ENCODE measurements at places on chromosomes 13 and 19. TPM values are rescaled to one million over a fixed set of nuclear protein-coding genes. Genes with fewer than 3 reads are reported as not detected.

Gene OR10H1
- not detected for total RNA-seq

Gene GDF15
- total RNA-seq: 17.8 TPM

Gene PRR36
- not detected for total RNA-seq

Gene FFAR2
- total RNA-seq: not detected

Gene ATP13A1
- total RNA-seq: 705 TPM

DNA sequence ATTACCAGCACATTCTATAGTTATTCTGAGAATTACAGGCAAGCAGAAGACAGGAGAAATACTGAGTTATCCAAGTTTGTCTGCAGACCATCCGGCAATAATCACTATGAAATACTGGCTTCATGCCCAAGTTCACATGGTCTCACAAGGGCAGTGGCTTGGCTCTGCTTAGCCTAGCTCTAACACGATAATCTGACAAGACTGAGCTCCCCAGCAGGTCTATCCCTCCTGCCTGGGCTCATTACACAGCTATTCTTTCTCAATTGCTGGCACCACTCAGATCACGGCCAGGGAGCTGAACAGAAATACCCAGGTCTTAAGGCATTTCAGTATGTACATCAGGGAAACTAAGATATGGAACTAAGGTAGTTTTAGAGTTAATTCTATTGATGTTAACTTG is 361.6 kb upstream of the PCDH20 start:
- no peak overlapping the region for H3K27ac ChIP-seq
- H3K36me3 ChIP-seq: no peaks in the 10 kb centered on the region
- DNase-seq: no peak

DNA sequence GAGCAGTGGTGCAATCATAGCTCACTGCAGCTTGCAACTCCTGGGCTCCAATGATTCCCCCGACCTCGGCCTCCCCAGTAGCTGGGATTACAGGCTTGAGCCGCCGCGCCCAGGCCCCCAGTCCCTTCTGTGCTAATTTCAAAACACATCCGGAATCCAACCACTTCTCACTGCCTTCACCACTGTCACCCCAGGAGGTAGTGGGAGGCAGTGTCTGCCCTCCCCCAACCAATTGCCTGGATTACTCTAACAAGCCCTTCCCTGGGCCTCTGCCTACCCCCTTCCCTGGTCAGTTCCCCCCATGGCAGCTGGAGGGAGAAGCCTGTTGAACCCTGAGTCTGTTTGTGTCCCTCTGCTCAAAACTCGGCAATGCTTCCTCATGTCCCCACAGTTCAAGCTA is 2.3 kb downstream of the PRAM1 start:
- H3K27ac ChIP-seq: no peak overlapping the region
- H3K4me1 ChIP-seq: peaks cover under 1% of the 10 kb centered on the region
- H3K27me3 ChIP-seq: no peaks in the 10 kb centered on the region
- H3K4me3 ChIP-seq: no peak overlapping the region
- H3K36me3 ChIP-seq: no peaks in the 10 kb centered on the region

DNA sequence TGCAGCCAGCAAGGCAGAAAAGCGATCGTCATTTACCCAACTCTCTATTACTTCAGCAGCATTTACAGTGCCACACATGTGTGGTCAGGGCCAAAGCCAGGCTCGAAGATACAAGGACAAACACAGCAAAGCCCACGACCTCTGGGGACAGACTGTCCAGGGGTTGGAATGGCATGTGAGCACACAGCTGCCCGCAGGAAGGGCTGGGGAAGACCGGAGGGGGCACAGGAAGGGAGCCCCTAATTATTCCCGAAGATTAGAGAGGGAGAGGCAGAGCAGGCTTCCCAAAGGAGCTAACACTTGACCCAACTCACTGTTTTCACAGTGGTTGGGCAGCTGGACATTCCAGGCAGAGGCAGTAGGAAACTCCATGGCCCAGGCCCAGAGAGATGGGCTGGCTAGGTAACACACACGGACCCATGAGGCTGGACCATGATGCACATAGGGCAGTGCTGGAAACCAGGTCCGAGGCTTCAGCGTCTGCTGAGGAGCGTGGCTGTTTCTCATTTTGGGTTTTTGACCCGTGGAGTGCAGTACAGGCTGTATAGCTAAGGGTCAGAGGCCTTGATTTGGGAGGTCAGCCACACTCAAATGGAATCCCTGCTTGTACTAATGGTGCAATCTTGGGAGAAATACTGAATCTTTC is 179.8 kb downstream of the FOXO1 start:
- DNase-seq: no peak
- H3K27me3 ChIP-seq: no peaks in the 10 kb centered on the region
- no peaks in the 10 kb centered on the region for H3K36me3 ChIP-seq
- no peak overlapping the region for H3K4me3 ChIP-seq
- no peaks in the 10 kb centered on the region for H3K4me1 ChIP-seq

GRCh38 chr13:50161052-50161451 is 145.8 kb downstream of the KCNRG start:
- H3K4me1 ChIP-seq: no peaks in the 10 kb centered on the region
- no peaks in the 10 kb centered on the region for H3K27me3 ChIP-seq
- no peaks in the 10 kb centered on the region for H3K36me3 ChIP-seq
- DNase-seq: no peak
- H3K4me3 ChIP-seq: no peak overlapping the region
- no peak overlapping the region for H3K27ac ChIP-seq

GRCh38 chr19:50778906-50779430 is 8.7 kb downstream of the GPR32 start:
- no peak overlapping the region for H3K27ac ChIP-seq
- no peaks in the 10 kb centered on the region for H3K36me3 ChIP-seq
- H3K4me3 ChIP-seq: no peak overlapping the region
- H3K27me3 ChIP-seq: peaks cover 88% of the 10 kb centered on the region
- DNase-seq: no peak

GRCh38 chr19:1806184-1807029 is 5.7 kb downstream of the ATP8B3 start:
- no peak for DNase-seq
- H3K27me3 ChIP-seq: no peaks in the 10 kb centered on the region
- H3K27ac ChIP-seq: no peak overlapping the region
- H3K4me1 ChIP-seq: no peaks in the 10 kb centered on the region

DNA sequence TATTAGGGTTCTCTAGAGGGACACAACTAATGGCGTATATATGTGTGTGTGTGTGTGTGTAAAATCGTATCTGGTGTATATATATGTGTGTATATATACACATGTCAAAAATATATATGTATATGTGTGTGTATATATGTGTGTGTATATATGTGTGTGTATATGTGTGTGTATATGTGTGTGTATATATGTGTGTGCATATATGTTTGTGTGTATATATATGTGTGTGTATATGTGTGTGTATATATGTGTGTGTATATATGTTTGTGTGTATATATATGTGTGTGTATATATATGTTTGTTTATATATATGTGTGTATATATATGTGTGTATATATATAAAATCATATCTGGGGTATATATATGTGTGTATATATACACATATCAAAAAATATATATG is 5.4 kb upstream of the LILRB5 start:
- no peaks in the 10 kb centered on the region for H3K4me1 ChIP-seq
- H3K4me3 ChIP-seq: no peak overlapping the region
- DNase-seq: no peak
- H3K36me3 ChIP-seq: no peaks in the 10 kb centered on the region
- no peaks in the 10 kb centered on the region for H3K27me3 ChIP-seq

DNA sequence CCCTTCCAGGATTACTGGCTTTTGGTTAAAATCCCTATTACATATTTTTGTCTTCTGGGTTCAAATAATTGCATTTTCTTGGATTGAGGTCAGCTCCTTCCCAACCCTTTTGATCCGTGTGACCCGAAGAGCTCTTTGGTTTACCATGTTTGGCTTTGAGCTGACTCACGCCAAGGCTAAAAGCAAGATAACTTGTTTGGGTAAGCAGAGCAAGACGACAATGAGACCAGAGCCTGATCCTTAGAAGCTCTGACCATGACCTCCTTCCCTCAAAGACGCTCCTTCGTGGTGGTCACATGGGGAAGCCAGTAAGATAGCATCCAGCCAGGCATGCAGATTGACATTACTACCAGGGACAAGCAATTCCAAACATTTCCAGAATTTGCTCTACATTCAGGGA is 153.8 kb downstream of the DCT start:
- no peak overlapping the region for H3K4me3 ChIP-seq
- no peak overlapping the region for H3K27ac ChIP-seq
- no peaks in the 10 kb centered on the region for H3K27me3 ChIP-seq

DNA sequence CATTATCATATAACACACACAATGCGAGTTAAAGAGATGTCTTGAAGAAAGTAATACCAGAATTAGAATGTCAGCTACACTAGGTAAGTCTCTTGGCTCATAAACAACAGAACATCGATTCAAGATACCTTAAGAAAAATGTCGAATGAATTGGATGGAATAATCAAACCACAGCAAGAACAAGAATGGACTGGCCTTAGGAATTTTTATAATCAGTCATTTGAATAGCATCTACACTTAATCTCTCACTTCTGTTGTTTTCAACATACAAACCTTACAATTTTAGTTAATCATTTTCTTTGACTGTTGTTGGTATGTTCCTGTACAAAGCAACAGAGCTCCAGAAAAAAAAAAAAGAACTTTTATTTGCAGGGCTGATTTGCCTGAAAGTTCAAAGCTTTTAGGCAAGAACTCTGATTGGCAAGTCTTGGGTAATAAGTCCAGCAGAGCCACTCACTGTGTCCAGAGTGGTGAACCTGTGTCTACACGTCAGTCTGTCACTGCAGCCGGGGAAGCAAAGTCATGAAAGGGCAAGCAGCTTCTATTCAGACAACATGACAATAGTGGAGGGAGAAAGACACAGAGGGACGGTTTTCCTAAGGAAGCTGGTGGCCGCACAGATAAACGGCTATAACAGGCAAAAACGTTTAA is 1026.1 kb upstream of the MIR17HG start:
- H3K27ac ChIP-seq: no peak overlapping the region
- no peaks in the 10 kb centered on the region for H3K4me1 ChIP-seq
- H3K4me3 ChIP-seq: no peak overlapping the region
- H3K36me3 ChIP-seq: no peaks in the 10 kb centered on the region
- no peaks in the 10 kb centered on the region for H3K27me3 ChIP-seq

GRCh38 chr13:81762449-81762848 is 1421.5 kb upstream of the SPRY2 start:
- no peak overlapping the region for H3K4me3 ChIP-seq
- H3K27me3 ChIP-seq: no peaks in the 10 kb centered on the region
- no peaks in the 10 kb centered on the region for H3K36me3 ChIP-seq
- no peaks in the 10 kb centered on the region for H3K4me1 ChIP-seq
- no peak for DNase-seq
